ENCODE measurements at places on chromosomes 7 and 10.
A peak's percentile ranks its signal among the peaks of the same experiment; 100 is the strongest.

- DNase-seq, result no peak
Observed at GRCh38 chr10:28815681-28816080, 138.4 kb downstream of the BAMBI start.

- DNase-seq, result no peak
Observed at GRCh38 chr7:139543801-139544603, 20.5 kb downstream of the CLEC2L start.

- peak; percentile 41 for DNase-seq
Observed at GRCh38 chr7:155002411-155003091, 373 bp downstream of the PAXIP1 start.

GRCh38 chr10:35770817-35771355 lies 128.8 kb upstream of the FZD8 start:
- DNase-seq, result no peak

DNA sequence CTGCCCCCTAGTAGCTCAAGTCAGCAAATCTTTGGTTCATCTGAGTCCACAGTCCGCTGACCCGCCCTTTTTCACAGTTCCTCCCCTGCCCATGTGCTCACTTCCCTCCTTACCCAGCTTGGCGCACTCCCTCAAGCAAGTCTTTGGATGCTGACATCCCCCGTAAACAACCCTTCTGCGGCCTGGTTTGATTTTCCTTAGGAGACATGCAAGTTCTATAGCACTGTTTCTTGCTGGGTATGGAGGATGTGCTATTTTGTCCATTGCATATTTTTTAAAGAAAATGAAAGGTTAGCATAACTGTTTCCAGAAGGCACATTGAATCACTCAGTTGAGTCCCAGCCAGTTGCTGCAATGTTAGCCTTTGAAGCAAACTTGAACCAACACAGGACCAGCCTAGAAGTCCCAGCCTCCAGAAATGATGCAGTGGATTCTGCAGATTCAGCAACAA lies 38.2 kb downstream of the HTRA1 start:
- no peak for DNase-seq

- DNase-seq, result no peak
Observed at GRCh38 chr10:107814865-107815487, 650.5 kb upstream of the SORCS1 start.

DNA sequence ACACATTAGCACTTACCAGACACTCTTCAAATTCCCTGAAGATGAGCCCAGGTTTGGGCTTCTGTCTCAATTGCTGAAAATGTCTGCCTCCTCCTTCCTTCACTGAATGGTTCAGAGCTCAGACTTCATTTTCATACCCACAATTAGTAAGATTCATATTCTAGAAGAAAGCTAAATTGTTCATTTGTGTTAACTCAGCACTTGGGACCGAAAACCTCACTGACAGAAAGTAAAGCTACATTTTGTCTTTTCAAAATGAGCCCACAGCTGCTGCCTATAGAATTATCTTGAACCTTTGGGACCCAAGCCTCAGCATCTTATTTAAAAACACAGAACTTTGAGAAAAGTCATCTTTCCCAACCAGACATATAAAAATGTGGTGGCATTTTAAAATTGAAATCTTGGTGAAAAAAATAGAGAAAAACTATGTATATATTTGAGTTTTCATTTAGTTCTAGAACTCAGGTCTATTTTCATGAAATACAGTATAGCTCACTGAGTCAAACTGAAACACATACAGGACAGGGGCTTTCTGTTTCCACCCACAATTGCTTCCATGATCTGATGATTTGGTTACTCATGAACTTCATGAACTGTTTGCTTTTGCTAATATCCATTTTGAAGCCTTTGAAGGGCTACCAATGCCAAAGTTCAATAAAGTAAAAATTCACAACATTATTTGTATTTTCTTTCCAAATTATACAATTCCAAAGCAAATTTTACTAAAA lies 119.1 kb upstream of the PFKP start:
- no peak for DNase-seq

Data from NCI-H1092 (cell line).